GM10248 (cell line): ENCODE measurements at places on chromosomes 1 and 21.

- DNase-seq, result no peak
Observed at GRCh38 chr1:51922040-51922439, 43.5 kb upstream of the NRDC start.

- DNase-seq, result no peak
Observed at GRCh38 chr1:88021529-88021928, 662.5 kb upstream of the PKN2 start.

- DNase-seq, result no peak
Observed at GRCh38 chr1:43552059-43552742, 21.5 kb downstream of the PTPRF start.

- DNase-seq, result no peak
Observed at GRCh38 chr1:243628476-243628907, 221.6 kb downstream of the AKT3 start.
